ENCODE measurements at places on chromosomes 12 and 14.

DNA sequence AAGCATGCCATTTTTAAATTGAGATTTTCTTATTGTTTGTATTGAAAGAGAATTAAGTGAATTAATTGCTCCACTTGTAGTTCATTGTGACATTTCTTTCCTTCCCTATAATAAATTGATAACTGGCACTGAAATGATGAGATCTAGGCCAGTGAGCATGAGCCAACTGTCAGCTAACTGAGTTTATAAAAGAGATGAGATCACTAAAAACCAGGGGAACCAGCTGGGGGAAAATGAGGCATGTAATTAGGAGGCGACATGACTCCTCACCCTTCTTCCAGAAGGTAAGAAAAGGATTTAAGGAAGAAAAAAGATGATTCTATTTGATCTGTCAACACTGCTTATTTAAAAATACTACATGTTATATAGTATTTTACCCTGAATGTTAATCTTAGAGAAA lies 104.5 kb upstream of the DNM1L start:
- no peak for DNase-seq

- no peak for DNase-seq
Measured at GRCh38 chr12:124233041-124233796, 61.7 kb upstream of the RFLNA start.

DNA sequence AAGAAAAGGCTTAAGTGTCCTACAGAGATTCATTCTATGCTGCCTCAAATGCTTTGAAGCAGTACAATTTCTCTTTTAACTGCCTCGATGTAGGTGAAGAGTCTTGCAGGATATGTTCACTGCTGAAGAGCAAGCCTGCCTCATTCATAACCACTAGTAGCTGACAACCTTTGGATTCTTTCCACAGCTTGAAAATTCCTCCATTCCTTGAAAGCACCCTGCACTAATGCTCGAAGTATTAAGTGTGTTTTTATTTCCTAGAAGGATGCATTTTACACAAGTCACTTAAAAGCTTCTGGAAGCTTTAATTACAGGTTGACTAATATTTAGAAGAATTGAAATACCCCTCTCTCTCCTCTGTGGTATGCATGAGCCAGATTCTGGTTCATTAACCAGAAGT lies 429.4 kb downstream of the DIO2 start:
- no peak for DNase-seq

DNA sequence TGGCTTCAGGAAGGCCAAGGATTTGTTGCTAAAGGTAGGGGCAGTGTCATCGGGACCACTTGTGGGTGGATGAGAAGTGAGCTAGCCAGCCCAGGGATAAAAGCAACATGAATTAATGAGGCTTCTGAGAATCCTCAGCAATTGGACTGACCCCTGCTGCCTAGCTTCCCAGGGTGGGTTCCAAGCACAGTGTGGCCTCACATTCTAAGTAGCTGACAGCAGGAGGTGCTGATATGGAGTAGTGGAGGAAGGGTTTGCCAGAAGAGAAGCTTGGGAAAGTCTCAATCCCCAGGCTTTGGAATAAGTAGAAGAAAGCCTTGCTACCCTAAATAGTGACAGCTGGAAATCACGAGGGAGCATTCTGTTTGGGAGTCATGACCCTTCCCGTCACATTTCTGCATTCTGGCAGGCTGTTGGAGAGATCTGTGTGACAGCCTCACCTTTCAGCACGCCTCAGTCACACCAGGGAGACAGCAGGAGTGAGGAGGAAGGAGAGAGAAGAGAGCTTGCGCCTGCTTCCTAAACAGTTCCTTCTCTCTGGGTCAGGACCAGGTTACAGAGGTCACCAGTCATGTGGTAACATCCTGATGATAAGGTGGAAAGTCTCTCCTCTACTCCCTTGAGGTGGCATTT lies 31.2 kb downstream of the DACT1 start:
- DNase-seq = no peak

- no peak for DNase-seq
Measured at GRCh38 chr12:66963901-66964300, 285.0 kb upstream of the GRIP1 start.

- DNase-seq = no peak
Measured at GRCh38 chr12:13258197-13258596, 61.7 kb downstream of the EMP1 start.

Measured in caudate nucleus (tissue), 63 donors.